ENCODE measurements at places on chromosomes 16 and 17.

GRCh38 chr16:56781528-56781961 is 51.6 kb downstream of the NUP93 start:
- peak; percentile 57 for DNase-seq

DNA sequence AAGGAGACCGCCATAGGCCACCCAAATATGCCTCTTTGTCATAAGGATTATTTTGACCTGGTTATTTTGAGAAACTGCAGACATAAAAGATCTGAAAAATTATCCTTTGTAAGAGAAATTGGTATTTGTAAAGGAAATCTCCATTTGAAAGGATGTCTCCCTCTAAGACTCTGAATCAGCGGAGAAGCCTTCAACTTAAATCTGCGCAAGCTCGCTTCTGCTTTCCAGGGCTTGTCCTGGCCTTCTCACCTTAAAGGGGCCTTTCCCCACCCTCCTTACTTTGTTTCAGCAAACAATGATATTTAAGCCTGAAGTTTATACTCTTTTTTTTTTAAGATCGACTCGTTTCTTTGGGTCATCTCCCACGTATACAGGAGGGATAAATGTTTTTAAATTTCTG is 34.5 kb downstream of the HSBP1 start:
- no peak for DNase-seq

GRCh38 chr17:65061646-65062045 is 5.1 kb upstream of the GNA13 start:
- no peak for DNase-seq

DNA sequence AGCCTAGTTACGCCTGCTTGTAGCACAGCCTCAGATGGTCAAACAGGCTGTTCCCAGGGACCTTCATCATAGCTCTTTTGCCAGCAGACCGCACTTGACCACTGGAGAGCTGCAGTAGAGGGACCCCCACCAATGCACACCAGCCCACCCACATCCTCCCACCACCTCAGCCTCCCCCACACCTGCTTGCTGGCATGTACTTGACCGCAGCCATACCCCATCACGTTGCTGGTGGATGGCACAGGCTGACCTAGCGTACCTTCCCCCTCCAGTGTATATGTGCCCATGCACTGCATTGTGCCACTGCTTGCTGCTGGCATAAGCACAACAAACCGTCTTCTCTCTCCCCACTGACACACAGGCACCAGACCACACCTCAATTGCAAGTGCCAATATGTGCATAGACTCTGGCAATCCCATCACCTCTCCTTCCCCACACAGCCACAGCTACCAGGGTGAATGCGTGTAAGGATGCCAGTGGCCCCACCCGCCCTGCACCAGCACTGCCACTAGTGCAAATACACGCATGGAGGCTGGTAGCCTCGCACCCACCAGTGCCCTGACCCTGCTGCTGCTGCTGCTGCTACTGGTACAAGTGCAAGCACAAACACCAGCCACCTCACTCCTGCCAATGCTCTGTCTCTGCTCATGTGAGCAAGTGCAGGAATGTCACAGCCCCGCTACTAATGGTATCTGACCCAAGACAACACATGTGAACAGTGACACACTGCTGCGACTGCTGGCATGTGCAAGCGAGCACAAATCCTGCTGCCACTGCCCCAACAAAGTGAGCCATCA is 1377.6 kb downstream of the CDH11 start:
- no peak for DNase-seq

- peak; percentile 69 for DNase-seq
These were observed 75.4 kb upstream of the SDK2 start for GRCh38 chr17:73719588-73720071.

DNA sequence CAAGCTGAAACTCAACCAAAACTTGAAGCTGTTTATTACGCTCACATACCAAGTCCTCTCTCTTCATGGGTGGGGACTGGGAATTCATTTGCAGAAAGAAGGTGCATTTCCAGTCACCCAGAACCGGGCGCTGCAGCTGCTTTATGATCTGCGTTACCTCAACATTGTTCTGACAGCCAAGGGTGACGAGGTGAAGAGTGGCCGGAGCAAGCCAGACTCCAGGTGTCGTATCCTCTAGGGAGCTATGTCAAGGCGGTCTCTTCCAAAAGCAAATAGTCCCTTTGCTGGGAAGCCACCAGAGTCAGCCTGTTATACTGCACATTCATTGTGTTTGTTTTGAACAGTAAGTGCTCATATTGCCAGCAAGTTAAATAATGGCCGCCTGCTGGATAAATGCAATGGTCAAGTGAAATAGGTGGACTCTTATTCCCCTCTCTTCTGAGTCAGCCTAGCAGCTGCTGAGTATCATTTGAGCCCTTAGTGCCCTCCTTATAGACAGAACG is 12.7 kb downstream of the COG1 start:
- DNase-seq: no peak

DNA sequence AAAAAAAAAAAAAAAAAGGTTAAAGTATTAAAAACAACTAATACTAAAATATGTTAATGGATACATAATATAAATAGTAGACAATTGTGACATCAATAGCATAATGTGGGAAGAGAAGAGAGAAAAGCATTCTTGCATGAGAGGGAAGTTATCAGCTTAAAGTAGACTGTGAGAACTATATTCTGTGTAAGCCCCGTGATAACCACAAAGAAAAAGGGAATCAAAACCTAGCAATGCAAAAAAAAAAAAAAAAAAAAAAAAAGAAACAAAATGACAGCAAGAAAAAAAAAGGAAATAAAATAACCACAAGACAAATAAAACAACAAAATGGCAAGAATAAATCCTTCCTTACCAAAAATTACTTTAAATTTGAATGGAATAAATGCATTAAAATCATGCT is 39.8 kb upstream of the MYLK3 start:
- DNase-seq: no peak

- DNase-seq: no peak
These were observed 7.6 kb downstream of the ADCY7 start for GRCh38 chr16:50273888-50274325.

DNA sequence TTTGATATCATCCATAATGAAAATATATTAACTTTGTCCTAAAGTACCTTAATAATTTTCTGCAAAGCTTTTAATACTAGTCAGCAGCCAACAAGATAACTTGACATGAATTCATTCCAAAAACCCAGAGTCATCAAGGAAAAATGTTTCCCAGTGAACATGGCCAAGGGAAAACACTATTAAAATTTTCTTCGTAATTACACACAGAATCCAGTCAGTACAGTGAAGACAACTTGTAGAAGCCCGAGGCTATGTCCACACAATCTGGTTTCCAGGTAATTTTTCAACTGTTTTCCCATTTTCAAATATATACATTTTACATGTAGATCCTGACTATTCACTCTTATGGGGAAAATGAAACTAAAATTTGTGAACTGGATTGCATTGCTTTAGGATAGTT is 600.9 kb downstream of the CDH8 start:
- no peak for DNase-seq

Data from SK-MEL-5 (cell line).